Transverse colon (tissue), 4 donors: ENCODE measurements at places on chromosomes 7 and 10.

DNA sequence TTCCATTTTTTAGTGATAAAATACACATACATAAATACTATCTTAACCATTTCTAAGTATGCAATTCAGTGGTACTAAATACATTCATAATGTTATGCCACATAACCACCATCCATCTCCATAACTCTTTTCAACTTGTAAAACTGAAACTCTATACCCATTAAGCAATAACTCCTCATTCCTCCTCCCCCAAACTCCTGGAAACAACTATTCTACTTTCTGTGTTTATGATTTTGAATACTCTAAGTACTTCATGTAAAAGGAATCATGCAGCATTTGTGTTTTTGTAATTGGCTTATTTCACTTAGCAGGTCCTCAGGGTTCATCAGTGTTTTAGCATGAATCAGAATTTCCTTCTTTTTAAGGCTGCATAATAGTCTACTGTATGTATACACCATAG is 131.8 kb downstream of the TES start:
- DNase-seq: no peak

- DNase-seq: no peak
Observed at GRCh38 chr10:132805599-132805998, 19.7 kb upstream of the NKX6-2 start.

DNA sequence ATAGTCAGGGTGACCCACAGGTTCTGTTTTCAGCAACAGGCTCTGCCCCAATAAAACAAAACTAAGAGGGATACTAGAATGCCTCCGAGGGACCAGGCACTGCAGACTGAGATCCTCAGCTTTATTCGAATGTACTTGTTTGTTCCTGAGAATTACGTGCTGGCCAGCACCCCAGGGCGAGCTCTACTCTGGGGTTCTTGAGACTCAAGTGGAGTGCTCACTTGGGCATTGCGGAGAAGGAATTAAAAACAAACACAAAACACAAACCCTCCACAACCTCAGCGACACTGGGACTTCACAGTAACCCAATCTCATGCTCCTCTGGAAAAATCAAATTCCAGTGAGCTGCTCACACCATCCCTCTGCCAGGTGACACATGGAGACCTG is 250.7 kb downstream of the TNS3 start:
- no peak for DNase-seq

DNA sequence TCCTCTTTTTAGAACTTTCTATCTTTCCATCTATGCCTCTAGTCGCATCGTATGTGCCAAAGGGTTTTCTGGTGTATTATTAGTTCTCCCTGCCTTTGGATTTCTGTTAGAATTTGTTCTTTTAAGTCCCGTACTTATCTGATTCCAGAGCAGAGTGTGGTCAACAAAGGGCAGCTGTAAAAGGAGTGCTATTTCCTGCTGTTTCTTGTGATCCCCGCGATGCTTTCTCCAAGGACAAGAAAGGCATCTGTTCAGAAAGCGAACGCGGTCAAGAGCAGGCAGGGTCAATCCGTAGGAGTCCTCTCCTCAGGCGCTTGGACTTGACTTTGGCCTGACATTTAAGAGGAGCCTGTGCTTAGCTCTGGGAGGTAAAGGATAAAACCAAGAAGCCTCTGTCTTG is 1152.1 kb upstream of the AUTS2 start:
- no peak for DNase-seq
